B cell (primary cell): ENCODE measurements at places on chromosomes 4 and X.

DNA sequence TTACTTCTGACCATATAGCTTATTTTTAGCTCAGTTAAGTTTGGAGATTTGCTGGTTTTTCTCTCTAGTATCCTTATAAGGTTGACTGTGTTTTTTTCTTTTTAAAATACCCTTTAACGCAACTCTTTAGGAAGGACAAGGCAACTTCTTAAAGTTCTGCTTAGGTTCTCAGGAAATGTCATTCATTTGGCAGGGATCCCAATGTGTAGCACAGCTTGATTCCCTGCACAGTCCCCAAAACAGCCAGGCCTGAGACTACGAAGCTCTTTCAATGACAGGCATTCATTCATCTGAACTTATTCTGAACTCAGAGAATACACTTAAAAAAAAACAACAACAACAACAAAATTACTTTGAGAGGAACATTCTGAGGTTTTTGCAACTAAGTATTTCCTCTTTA, 1765.8 kb downstream of the PCDH7 start:
- no peak for DNase-seq

- DNase-seq, result no peak
Observed at GRCh38 chrX:107565931-107566603, 62.2 kb upstream of the PRPS1 start.

DNA sequence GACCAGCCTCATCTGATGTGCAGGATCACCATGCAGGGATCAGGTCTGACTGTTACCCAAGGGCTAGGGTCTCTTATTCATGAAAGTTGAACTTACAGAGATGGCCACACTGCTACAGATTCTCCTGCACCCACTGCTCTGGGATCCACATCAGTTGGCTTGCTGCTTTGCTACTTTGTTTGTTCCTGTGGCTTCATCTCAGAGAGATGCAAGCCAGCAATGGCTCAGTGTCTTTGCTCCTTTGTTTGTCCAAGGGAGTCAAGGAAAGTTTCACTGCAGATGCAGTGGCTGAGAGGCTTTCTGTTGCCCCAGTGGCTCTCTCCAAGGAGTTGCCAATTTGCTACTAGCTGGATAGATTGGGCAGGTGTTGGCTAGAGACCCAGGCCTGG, 70.3 kb upstream of the UGT2B7 start:
- DNase-seq, result no peak

DNA sequence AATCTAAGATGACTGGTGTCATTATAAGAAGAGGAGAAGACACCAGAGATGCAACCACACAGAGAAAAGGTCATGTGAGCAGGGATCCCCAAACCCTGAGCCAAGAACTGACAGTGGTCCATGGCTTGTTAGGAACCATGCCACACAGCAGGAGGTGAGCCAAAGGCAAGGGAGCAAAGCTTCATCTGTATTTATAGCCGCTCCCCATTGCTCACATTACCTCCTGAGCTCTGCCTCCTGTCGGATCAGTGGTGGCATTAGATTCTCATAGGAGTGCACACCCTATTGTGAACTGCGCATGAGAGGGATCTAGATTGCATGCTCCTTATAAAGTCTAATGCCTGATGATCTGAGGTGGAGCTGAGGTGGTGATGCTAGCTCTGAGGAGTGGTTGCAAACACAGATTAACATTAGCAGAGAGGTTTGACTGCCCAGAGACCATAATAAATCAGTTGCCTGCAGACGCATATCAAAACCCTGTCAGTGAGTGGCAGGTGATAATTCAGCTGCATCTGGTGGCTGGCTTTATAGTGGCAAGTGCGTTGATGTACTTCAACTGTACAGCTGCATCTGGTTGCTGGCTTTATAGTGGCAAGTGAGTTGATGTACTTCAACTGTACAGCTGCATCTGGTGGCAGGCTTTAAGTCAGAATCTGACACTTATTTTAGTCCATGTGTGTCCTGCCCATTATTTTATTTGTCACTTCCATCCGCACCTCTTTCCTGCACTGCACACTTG, 19.8 kb upstream of the CXCL2 start:
- DNase-seq, result no peak

DNA sequence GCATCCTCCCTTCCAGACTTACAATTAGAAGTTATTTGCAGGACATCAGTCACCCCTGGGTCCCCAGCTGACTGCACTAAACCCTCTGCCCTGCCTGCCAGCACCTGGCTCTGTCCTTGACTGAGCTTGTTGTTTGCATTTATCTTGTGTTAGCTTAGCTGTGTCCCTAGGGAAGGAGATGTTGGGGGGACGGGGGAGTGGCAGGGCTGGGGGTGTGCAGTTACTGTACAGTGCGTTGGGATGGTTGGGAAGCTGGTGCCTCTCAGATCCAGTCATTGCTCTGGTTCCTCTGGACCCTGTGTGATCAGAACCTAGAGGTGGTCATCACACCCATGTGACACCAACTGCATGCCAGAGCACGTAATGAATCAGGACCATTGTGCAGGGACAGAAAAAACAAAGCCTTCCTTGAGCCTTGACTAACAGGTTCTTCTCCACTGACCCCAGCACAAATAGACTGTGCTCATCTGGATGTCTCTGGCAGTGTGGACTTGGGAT, 32.7 kb upstream of the PROM1 start:
- DNase-seq, result no peak
